Islet precursor cell (in vitro differentiated cells): ENCODE measurements at places on chromosomes 13 and 19.

DNA sequence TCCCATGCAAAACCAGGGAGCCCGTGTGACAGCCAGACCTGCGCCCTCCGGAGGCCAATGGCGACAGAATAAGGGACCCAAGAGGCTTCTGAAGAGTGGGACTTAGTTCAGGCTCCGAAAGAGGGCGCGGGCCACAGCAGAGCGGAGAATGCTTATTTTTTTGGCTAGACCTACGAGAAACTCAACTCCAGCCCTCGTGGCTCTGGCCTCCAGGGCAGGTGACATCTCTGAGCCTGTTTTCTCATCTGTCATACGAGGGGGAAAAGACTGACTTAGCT is 23.0 kb downstream of the DPP9 start:
- no peak for DNase-seq

DNA sequence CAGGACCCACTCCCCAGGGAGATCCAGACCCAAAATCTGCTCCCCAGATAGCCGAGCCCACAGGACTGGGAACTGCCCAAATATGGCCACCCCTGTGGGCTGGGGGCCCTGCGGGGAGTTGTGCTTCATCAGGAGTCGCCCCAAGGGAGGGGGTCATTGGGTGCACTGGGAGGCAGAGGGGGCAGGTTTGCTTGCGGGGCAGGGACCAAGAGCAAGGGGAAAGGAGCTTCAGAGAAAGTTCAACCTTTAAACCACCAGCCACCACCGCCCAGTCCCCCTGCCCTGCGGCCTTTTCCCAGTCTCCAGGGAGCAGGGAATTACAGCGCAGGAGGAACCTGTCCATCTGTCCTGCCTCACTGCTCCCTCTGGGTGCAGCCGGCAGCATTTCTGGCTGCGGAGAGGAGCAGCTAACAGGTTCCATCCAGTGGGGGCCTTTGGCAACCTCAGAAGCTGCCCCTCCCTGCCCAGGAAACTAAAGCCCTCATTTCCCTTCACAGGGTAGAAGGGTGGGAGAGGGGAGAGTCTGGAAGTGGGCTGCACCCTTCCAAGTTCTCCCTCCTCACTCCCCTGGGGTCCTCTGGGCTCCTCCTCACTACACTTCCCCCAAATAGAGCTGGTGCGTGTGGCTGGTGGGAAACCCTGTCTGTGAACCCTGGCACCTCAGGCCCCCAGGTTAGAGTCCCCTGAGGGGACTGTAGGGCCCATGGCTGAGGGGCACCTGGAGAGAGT is 13.8 kb upstream of the ASF1B start:
- DNase-seq = no peak

- no peak for DNase-seq
These were observed 343.2 kb downstream of the KCNRG start for GRCh38 chr13:50358231-50359040.

- no peak for DNase-seq
These were observed 265.6 kb downstream of the TDRD3 start for GRCh38 chr13:60662595-60662994.

DNA sequence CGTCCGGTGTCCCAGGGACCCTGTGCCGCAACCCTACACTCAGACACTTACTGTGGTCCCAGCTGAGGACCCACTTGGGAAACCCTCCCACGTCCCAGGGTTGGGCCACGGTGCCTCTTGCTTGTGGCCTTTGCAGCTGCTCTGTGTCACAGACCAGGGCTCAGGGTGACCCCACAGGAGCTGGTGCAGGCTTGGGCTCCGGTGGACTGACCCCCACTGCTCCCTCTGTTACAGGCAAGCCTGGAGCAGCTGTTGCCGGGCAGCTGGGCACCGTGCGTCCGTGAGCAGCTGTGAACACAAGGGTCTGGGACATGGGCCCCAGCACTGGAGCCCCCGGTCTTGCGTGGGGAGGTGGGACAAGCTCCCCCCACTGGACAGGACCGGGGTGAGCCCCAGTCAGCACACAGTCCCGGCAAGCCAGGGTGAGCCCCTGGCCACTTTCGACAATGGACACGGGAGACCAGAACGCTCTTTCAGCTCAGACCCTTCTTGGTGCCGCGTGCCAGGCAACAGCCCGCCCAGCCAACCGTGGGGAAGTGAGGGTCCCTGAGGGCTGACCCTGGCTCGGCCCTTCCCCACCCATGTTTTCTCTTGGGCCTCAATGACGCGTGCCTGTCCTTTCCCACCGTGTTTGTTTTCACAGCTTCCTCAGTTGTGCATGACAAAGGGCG is 65.7 kb upstream of the C13orf46 start:
- DNase-seq = no peak

GRCh38 chr13:46320406-46320805 is 66.6 kb downstream of the RUBCNL start:
- no peak for DNase-seq

GRCh38 chr13:33132644-33133440 is 116.6 kb downstream of the KL start:
- DNase-seq = no peak

- peak; percentile 69 for DNase-seq
These were observed 1.4 kb upstream of the TSHZ3 start for GRCh38 chr19:31350693-31351055.

DNA sequence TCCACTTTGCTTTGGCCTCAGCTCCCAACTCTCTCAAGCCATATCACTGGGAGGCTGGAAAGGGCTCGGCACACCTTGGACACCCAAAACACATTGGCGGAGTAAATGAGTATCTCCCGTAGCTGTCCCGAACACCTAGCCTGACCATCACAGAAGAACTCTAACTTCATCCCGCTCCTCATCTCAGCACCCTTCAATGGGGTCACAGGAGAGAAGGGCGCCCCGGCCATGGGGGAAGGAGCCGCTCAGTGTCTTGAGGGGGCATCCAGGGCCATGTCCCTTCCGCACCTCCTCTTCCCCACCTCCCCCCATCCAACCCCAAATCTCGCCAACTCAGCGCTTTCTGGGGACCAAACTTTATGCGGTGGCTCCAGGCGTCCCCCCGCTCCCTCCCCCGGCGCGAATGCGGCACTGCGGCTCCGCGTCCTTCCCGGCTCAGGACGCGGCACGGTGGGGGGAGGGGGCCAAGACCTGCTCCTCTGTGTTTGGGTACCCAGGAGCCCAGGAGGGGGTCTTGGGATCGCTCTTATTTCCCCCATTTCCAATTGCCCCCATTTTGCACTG is 3.0 kb downstream of the KCNC3 start:
- no peak for DNase-seq

GRCh38 chr19:16955161-16955560 is 66.4 kb downstream of the F2RL3 start:
- no peak for DNase-seq

- DNase-seq = no peak
These were observed 9.4 kb downstream of the CCDC124 start for GRCh38 chr19:17942181-17942580.

DNA sequence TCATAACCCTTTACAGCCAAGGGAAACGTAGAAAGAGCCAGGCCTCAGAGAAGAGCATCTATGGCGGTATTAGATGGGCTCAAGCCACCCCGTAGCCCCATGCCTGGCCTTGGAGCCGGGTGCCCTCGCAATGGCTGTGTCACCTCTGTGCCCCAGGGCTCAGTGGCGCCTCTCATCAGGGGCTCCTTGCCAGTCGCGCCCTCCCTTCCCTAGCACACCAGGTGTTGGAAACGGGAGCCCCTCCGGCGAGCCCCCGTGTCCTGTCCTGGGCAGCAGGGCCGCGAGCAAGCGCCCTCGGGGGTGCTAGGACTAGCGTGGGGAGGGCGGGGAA is 453 bp downstream of the ZNF256 start:
- no peak for DNase-seq

DNA sequence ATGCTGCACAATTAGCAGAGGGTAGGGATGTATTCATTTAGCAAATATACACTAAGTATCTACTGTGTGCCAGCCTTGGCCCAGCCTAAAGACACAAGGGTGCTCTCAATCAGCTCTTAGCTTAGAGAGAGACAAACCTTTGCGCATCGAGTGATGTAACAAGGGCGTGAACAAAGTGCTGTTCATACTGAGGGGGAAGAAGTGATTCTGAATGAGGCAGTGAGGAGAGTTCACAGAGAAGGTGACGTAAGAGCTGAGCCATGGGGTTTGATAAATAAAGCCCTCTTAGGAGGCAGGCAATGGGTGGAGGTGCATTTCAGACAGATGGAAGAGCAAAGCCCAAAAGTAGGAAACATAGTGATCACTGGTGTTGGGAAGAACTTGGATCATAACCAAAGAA is 68.5 kb downstream of the FLT1 start:
- DNase-seq = no peak

- DNase-seq = no peak
These were observed 133.9 kb downstream of the AKAP11 start for GRCh38 chr13:42405665-42406390.

- peak; percentile 91 for DNase-seq
These were observed 11.0 kb downstream of the TSHZ3 start for GRCh38 chr19:31338069-31338776.

GRCh38 chr13:94419304-94419924 is 60.1 kb downstream of the DCT start:
- DNase-seq = no peak

GRCh38 chr19:5664515-5664914 is 15.8 kb downstream of the MICOS13 start:
- no peak for DNase-seq

DNA sequence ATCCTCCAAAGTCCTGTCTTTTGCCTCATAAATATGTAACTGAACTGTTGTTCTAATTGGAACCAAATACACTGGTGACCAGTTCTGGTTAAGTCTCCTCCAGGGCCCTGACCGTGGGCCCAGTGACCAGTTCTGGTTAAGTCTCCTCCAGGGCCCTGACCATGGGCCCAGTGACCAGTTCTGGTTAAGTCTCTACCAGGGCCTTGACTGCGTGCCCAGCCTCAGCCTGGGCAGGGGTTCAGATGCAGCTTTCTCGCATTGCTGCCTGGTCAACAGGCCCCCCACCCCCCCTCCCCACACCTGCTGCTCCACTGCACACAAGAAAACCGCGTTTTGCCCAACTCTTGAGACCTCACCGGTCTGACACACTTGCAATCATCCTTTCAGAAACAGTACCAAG is 3.8 kb upstream of the GRTP1 start:
- DNase-seq = no peak

- DNase-seq = no peak
These were observed 2.7 kb upstream of the REXO1 start for GRCh38 chr19:1850809-1851653.

- no peak for DNase-seq
These were observed 1090.0 kb downstream of the SLITRK5 start for GRCh38 chr13:88761145-88761544.
